Foreskin keratinocyte (primary cell): ENCODE measurements at places on chromosomes 4 and X.

DNA sequence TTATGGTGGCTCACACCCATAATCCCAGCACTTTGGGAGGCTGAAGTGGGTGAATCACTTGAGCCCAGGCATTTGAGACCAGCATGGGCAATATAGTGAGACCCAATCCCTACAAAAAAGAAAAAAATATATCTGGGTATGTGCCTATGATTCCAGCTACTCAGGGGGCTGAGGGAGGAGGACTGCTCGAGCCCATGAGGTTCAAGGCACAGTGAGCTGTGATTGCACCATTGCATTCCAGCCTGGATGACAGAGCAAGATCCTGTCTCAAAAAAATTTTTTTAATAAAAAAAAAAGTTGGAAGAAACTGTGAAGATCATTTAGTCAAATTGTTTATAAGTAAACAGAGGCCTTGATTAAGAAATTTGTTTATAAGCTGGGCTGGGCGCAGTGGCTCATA, 39.7 kb downstream of the KLHL8 start:
- no peak for DNase-seq

- DNase-seq = peak; percentile 33
Measured at GRCh38 chrX:108516184-108516583, 76.5 kb downstream of the COL4A5 start.

DNA sequence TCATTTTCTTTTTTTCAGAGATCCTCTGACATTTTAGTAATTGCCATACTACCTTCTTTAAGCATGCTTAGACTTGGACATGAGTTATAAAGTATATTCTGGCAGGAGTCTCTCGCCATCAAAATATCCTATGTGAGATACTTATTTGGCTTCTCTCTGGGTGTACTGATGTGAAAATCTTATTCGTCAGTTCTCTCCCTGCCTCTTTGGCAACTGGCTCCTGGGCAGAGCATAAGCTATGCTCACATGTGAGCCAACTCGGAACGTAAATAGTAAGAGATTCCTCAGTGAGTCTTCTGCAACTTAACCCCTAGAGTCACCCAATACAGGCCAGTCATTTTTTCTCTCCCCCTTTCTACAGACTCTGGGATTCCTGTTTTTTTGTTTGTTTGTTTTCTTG, 91.6 kb downstream of the MAGEB17 start:
- no peak for DNase-seq

DNA sequence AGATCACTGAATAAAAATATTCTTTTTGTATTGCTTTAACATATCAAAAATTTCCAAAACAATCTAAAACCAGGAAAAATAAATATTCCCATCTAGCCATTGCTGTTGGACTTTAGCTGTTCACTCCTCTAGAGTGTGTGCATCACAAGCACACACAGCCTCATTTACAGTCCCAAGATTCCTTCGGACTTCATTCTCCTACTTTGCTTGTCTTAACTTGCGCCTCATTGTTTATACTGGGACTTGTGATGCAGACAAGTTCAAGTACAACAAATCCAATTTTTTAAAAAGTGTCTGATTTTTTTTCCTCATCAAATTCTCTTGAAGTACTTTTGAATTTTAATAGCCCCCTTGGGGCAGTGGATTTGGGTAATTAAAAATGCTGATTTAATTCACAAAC, 55.6 kb downstream of the TLL1 start:
- peak; percentile 37 for DNase-seq

- peak; percentile 91 for DNase-seq
Measured at GRCh38 chr4:78710536-78710935, 65.6 kb upstream of the BMP2K start.

GRCh38 chr4:158046345-158046744, 126.5 kb downstream of the GASK1B start:
- DNase-seq = no peak

DNA sequence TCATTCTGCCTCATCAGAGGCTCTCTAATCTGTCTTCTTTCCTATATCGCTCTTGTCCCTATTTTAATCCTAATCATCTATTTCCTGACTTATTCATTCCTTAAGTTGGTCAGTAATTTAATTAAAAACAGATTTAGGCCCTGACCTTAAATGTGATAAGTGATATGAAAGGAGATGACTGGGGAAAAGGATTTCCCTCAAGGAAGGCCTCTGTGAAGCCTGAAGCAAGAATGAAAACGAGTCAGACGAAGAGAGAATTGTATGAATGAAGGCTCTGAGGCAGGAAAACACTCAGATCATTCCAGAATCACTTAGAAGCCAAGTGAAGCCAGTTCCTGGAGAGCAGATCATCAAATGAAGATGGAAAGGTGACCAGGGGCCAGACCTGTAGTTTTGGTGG, 22.1 kb downstream of the PKD2 start:
- no peak for DNase-seq

DNA sequence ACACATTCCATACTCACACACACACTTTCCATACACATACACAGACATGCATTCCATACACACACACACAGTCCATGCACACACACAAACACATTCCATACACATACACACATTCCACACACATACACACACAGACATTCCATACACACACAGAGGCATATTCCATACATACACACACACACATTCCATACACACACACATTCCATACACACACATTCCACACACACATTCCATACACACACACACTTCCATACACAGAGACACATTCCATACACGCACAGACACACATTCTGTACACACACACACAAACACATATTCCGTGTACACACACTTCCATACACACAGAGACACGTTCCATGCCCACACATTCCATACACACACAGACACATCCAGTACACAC, 14.8 kb downstream of the LINC00632 start:
- no peak for DNase-seq

DNA sequence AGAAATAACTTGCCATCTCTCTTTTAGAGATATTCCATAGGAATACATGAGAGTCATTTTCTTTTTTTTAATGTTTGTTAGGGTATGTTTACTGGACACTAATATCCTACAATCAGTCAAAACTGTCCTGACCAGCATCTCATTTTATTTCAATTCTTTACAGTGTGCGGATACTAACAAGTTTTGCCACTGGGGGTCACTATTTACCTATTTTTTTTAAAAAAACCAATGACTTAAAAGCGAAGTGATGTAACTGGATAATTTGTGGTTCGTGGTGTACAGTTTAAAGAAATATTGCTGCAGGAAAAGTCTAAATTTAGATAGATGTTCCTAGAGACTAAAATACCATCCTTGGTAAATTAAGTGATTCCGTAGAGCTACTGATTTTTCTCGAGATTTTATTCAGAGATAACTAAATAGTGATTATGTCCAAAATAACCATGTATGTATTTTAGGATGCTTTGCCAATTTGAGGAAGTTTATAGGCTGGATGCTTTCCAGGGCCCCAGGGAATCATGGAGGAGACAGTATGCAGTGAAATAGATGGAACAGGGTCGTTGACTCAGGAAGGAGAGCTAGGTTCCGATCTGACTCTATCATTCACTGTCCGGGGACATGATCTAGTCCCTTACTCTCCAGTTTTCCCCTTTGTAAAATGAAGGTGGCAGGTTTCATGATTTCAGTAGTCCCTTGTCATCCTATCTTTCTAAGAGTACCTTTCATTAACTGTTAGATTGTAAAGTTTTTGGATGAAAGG, 34.0 kb upstream of the GNPDA2 start:
- no peak for DNase-seq

DNA sequence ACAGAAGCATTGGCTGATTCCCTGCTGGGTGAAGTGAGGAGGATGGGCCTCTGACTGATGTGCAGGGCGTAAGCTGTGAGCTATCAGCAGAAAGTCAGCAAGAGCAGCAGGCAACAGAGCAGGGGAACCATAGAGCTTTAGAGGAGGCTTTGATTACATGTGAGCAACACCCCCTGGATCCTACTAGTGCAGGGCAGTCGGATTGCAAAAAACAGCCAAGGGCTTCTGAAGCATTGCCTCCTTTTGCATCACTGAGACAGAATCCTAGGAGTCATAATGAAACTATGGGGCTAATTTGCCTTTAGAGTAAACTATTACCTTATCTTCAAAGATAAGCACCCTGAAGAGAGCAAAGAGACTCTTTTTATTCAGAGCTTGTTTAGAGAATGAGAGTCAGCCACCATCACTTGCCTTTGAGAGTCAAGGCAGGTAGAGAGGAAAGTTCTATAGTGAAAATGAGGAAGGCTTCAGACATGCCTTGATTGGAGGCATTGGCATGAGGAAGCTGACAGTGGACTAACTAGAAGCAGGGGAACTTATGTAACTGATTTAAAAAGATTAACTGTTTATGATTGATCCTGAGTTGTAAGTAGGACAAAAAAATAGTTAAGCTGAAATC, 420.3 kb downstream of the PDHA2 start:
- no peak for DNase-seq

- peak; percentile 29 for DNase-seq
Measured at GRCh38 chr4:177190995-177191580, 118.6 kb upstream of the NEIL3 start.

GRCh38 chr4:112075129-112075753, 70.0 kb upstream of the FAM241A start:
- DNase-seq = peak; percentile 32

DNA sequence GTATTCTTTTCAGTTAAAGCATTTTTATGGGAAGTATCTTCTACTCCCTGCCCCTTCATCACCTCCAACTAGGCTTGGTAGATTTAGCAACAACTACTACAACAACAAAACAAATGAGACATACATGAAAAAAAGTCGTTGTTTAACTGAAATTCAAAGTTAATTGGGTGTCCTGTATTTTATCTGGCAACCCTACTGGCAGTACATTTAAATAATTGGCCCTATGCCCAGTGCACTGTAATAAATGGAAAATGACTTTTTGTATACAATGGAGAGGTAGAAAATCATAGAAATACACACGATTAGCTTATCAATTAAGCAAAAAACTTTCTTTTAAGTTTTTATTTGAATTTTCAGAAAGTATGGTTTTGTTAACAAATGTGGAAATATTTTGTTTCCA, 21.4 kb upstream of the CLGN start:
- DNase-seq = no peak

GRCh38 chrX:68724531-68725020, 77.1 kb downstream of the STARD8 start:
- DNase-seq = no peak

GRCh38 chr4:144564358-144564757, 81.6 kb upstream of the HHIP start:
- DNase-seq = no peak

- DNase-seq = no peak
Measured at GRCh38 chrX:27078371-27078770, 384.8 kb downstream of the PPP4R3C start.
